ENCODE measurements at places on chromosomes 2 and 18. TPM values are rescaled to one million over a fixed set of nuclear protein-coding genes. Genes with fewer than 3 reads are reported as not detected.

- no peak for DNase-seq
- no peaks in the 10 kb centered on the region for H3K4me1 ChIP-seq
- H3K4me3 ChIP-seq: no peak overlapping the region
- no peaks in the 10 kb centered on the region for H3K27me3 ChIP-seq
- no peak overlapping the region for H3K27ac ChIP-seq
Measured at GRCh38 chr2:141805302-141805701, 325.5 kb downstream of the LRP1B start.

- DNase-seq: peak; percentile 64
- peaks cover 28% of the 10 kb centered on the region for H3K4me1 ChIP-seq
- peak overlapping the region; percentile 92 for H3K27ac ChIP-seq
- H3K27me3 ChIP-seq: no peaks in the 10 kb centered on the region
- peak overlapping the region; percentile 98 for H3K4me3 ChIP-seq
Measured at GRCh38 chr2:150485114-150485870, 2.2 kb downstream of the RND3 start.

GRCh38 chr18:76405681-76406356 lies 89.2 kb downstream of the ZNF516 start:
- H3K4me1 ChIP-seq: no peaks in the 10 kb centered on the region
- H3K36me3 ChIP-seq: no peaks in the 10 kb centered on the region
- no peaks in the 10 kb centered on the region for H3K27me3 ChIP-seq
- no peak overlapping the region for H3K27ac ChIP-seq

The SERPINB2 gene
- polyA plus RNA-seq: 9.8 TPM

The CENPO gene
- 22.5 TPM for polyA plus RNA-seq

- no peaks in the 10 kb centered on the region for H3K27me3 ChIP-seq
- no peak overlapping the region for H3K27ac ChIP-seq
- no peaks in the 10 kb centered on the region for H3K4me1 ChIP-seq
- no peak for DNase-seq
- H3K4me3 ChIP-seq: no peak overlapping the region
- no peaks in the 10 kb centered on the region for H3K36me3 ChIP-seq
Measured at GRCh38 chr2:236866542-236867340, 218.9 kb upstream of the COPS8 start.

DNA sequence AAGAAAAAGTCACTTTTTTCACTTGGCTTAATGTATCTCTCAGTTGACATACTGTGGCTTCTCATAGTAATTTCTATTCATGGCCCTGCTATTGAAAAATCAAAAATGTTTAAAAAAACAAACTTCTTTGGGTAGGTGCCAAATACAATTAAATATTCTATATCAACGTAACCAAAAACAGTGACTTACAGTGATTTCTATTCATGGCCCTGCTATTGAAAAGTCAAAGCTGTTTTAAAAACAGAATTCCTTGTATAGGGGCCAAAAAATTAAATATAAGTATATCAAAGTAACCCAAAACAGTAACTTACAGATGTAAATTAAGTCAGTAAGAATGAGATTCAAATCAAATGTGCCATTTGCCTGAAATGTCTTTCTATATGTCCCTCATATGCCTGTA lies 31.4 kb upstream of the CD302 start:
- H3K4me1 ChIP-seq: no peaks in the 10 kb centered on the region
- H3K27me3 ChIP-seq: no peaks in the 10 kb centered on the region
- H3K4me3 ChIP-seq: no peak overlapping the region
- H3K27ac ChIP-seq: no peak overlapping the region
- no peak for DNase-seq
- H3K36me3 ChIP-seq: no peaks in the 10 kb centered on the region

DNA sequence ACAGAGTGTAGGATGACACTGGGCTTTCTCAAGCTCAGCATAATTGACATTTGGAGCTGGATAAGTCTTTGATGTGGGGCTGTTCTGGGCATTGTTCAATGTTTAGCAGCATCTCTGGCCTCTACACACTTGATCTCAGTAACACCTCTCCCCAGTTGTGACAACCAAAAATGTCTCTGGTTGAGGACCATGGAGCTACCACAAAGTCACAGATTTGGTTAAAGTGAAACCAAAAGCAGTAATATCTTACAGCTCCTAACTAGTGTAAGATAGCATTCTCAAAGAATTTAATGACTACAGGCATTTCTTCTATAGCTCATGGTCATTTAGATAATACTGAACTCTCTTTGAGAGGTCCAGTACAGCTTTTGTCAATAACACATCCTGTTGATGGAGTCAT lies 23.4 kb upstream of the PAX3 start:
- DNase-seq: no peak
- H3K4me3 ChIP-seq: no peak overlapping the region
- peaks cover 25% of the 10 kb centered on the region for H3K27me3 ChIP-seq
- no peaks in the 10 kb centered on the region for H3K36me3 ChIP-seq

DNA sequence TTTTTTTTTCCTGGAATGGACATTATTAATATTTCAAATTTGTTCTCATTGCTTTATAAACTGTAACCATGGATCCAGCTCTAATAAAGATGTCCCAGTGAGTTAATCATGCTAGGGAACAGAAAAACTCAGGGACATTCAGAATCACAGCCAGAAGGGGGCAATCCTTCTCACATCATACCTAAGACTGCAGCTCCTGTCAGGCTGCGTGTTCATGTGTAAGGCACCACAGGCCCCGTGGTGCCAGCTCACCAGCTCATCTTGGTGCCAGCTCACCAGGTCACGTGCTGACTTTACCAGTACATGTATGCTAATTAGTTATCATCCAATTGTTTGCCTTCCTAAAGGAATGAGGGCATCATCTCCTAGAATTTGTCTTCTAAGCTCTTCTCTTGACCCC lies 84.7 kb upstream of the NEDD4L start:
- peak; percentile 49 for DNase-seq
- no peak overlapping the region for H3K27ac ChIP-seq
- H3K4me3 ChIP-seq: no peak overlapping the region

GRCh38 chr2:160694631-160695030 lies 201.0 kb upstream of the RBMS1 start:
- DNase-seq: no peak
- H3K27me3 ChIP-seq: no peaks in the 10 kb centered on the region

GRCh38 chr2:168685600-168686451 lies 116.6 kb upstream of the NOSTRIN start:
- no peaks in the 10 kb centered on the region for H3K27me3 ChIP-seq
- no peaks in the 10 kb centered on the region for H3K36me3 ChIP-seq
- peak overlapping the region; percentile 39 for H3K27ac ChIP-seq
- peak; percentile 37 for DNase-seq

The PLCD4 gene
- polyA plus RNA-seq: 8.5 TPM

GRCh38 chr2:20585359-20585709 lies 65.6 kb downstream of the HS1BP3 start:
- DNase-seq: no peak
- H3K27me3 ChIP-seq: no peaks in the 10 kb centered on the region
- no peaks in the 10 kb centered on the region for H3K36me3 ChIP-seq

The KIF5C gene
- polyA plus RNA-seq: 4.7 TPM

GRCh38 chr2:2083113-2083758 lies 247.8 kb downstream of the MYT1L start:
- no peak overlapping the region for H3K4me3 ChIP-seq
- DNase-seq: no peak
- no peak overlapping the region for H3K27ac ChIP-seq
- H3K36me3 ChIP-seq: no peaks in the 10 kb centered on the region

The IL36A gene
- polyA plus RNA-seq: not detected

DNA sequence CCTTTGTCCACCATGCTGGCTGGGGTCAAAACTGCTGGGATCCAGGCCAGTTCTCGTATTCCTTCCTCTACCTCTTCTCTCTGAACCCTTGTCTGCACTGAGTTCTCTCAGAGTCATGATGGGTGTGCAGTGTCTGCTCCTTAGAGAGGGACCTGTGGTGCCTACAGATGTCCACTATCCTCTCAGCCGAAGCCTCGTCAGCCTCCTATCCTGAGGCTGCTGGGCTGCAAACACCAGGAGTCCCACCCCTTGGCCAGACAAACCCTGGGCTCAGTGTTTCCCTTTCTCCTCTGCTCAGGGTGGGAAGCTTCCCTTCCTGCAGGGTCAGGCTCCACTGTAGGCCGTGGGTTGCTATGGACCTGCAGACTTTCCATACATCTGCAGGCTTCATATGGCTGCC lies 2.3 kb downstream of the INPP5D start:
- H3K4me1 ChIP-seq: peaks cover 17% of the 10 kb centered on the region
- H3K27ac ChIP-seq: no peak overlapping the region
- no peaks in the 10 kb centered on the region for H3K27me3 ChIP-seq
- no peak overlapping the region for H3K4me3 ChIP-seq
- no peak for DNase-seq
